ENCODE measurements at places on chromosomes 4 and X. TPM values are rescaled to one million over a fixed set of nuclear protein-coding genes. Genes with fewer than 3 reads are reported as not detected.

The TEX13B gene
- not detected for polyA plus RNA-seq

The MAGEB1 gene
- polyA plus RNA-seq: not detected

The MBNL3 gene
- 5.8 TPM for polyA plus RNA-seq

The DCK gene
- polyA plus RNA-seq: 16.8 TPM

The SSX2B gene
- not detected for polyA plus RNA-seq

The TBX22 gene
- polyA plus RNA-seq: not detected

Data from sigmoid colon (tissue), 7 donors.